Transverse colon (tissue), 4 donors: ENCODE measurements at places on chromosomes 5 and 9.

GRCh38 chr9:130639124-130639765 lies 25.1 kb upstream of the PRDM12 start:
- DNase-seq = no peak

GRCh38 chr9:19922476-19923118 lies 133.8 kb upstream of the SLC24A2 start:
- DNase-seq = no peak

DNA sequence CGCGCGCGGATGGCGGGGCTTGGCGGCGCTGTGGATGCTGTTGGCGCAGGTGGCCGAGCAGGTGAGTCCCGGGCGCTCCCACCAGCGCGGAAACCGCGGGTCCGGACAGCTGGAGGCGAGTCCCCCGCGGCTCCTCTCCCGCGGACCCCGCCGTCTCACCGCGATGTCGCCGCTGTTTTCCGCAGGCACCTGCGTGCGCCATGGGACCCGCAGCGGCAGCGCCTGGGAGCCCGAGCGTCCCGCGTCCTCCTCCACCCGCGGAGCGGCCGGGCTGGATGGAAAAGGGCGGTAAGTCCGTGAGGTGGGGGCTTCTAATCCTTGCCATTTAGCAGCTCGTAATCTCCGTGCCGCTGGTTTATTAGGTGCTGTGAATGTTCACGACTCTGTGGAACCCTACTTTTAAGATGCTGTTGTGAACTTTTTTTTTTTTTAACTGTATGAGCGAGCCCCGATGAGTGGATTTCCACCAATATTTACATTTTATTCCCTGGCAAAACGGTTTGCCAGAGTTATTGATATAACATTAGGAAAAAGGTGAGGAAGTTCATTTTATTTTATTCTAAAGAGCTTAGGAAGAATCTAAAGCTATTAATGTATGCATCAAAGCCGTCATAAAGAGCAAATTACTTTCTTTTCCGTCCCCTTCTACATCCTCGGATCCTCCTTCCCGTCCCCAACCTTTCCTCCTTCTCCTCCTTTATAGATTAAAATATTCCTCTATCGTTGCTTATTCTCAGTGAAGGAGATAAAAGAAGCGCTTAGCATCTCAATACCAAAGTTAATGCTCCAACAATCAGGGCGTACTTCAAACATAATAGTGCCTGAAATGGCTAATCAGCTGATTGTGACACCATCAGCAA lies 579 bp downstream of the ADAMTS16 start:
- no peak for DNase-seq

DNA sequence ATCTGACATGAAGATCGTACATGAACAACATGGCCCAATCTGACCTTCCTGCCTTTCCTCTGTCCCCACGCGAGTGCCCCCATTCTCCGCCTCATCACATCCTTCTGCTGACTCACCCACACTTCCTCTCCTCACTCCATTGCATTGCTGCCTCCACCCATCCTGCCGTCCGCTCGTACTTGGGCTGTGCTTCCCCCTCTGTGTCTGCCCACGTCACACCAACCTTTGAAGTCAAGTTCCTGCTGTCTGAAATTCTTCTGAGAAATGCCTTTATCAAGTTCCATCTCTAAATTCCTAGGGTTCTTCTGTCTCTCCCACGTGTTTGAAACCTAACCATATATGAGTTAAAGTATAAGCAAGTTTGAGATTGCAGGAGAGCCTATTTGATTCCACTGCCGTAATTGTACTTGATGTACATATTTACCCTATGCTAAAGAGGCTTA lies 18.0 kb upstream of the STARD4 start:
- peak; percentile 59 for DNase-seq
